ENCODE measurements at places on chromosomes 1 and 21. TPM values are rescaled to one million over a fixed set of nuclear protein-coding genes. Genes with fewer than 3 reads are reported as not detected.

DNA sequence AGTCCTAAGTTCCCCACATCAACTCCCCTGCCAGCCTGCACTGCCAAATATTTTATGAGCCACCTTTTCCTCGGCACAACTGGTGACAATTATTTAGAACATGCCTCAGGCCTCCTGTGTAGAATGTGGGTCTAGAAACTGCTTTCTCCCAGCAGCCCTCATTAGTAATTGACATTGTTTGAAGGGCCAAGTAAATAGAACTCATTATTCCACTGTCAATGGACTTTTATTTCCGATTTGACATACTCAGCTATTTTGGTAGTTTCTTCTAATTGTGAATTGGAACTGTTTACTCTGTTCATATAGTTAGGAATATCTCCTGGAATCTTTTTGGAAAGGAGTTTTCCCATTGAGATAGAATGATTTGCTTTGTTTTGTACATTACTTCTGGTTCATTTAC lies 168.8 kb upstream of the L1TD1 start:
- no peaks in the 10 kb centered on the region for H3K27me3 ChIP-seq
- no peaks in the 10 kb centered on the region for H3K4me1 ChIP-seq
- H3K36me3 ChIP-seq, result no peaks in the 10 kb centered on the region
- DNase-seq, result no peak
- H3K4me3 ChIP-seq, result no peak overlapping the region

Gene CRP
- 3.6 TPM for total RNA-seq

Gene FLG2
- not detected for total RNA-seq

DNA sequence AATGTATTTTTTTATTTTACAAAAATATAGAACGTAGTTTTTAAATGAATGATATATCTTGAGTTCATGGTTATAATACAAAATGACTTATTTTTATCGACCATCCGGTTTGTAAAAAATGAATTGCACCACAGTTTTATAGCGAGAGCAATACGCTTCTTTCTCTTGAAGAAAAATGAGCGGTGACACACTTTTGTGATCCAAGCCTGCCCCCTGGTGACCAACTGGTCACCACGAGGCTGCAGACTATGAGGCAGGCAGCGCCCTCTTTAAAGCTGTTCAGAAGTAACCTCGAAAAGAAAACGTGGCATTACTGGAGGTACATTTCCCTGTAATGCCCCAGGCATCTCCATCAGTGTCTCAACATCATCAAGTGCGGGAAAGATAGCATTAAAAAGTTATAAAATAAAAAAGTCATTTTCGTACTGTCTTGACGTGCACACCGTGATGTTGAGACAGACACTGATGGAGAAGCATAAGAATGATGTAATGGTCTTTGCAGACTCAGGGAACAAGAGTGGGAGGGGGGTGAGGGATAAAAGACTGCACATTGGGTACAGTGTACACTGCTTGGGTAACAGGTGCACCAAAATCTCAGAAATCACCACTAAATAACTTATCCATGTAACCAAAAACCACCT lies 734.2 kb upstream of the ADAMTS5 start:
- peaks cover 6% of the 10 kb centered on the region for H3K4me1 ChIP-seq
- no peaks in the 10 kb centered on the region for H3K27me3 ChIP-seq
- H3K27ac ChIP-seq, result no peak overlapping the region
- no peak overlapping the region for H3K4me3 ChIP-seq
- peak; percentile 77 for DNase-seq

Gene HSD17B7
- 50.6 TPM for total RNA-seq

Gene POLR3GL
- 11.5 TPM for total RNA-seq

Gene TMPRSS2
- total RNA-seq, result 13.1 TPM

DNA sequence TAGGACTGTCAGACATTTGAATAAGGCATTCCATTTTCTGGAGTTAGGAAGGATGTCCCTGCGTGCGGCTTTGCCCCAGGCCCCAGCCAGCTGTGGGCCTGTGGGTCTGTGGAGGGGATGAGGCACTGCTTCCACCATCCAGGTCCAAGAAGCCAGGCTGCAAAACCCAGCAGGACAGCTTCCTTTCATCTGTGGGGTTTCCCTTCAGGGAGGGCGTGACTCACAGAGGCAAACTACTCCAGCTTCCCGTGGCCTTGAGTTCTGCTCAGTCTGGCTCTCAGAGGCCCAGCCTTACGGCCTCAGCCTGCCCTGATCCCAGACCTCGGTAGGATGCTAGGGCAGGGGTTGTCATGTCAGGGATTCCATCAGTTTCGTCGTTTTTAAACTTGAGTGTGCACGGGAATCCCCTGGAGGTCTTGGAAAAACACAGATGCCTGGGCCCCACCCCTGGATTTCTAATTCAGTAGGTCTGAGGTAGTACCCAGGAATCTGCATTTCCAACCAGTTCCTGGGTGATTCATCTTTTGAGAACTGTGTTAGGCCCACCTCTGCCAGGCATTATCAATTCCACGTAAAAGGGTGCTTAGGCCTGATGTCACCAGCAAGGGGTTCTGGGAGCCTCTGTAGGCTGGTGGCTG lies 32.3 kb upstream of the TENT5C start:
- H3K36me3 ChIP-seq, result no peaks in the 10 kb centered on the region
- no peak overlapping the region for H3K4me3 ChIP-seq
- H3K27ac ChIP-seq, result no peak overlapping the region

Gene TSPAN2
- total RNA-seq, result 6.0 TPM

Gene LCE1F
- not detected for total RNA-seq

GRCh38 chr21:38661197-38661871 lies 144.4 kb upstream of the ETS2 start:
- H3K27me3 ChIP-seq, result peaks cover 91% of the 10 kb centered on the region
- H3K4me1 ChIP-seq, result peaks cover 9% of the 10 kb centered on the region
- no peak overlapping the region for H3K27ac ChIP-seq
- H3K36me3 ChIP-seq, result no peaks in the 10 kb centered on the region

DNA sequence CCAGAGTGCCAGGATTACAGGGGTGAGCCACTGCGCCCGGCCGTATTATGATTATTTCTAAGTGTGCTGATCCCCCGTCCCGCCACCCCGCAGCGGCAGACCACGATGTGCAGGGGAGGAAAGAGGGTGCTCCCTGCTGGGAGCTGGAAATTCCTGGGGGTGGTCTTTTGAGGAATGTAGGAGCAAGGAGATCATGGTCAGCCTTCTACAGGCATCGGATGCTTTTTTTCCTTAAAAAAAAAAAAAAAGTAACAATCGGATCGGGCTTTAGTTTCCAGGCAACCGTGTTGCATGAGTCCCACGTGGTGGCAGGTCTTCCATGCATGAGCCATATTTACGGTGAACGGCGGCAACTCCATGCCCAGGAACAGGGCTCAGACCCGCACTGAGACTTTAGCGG lies 74.2 kb upstream of the COX20 start:
- no peaks in the 10 kb centered on the region for H3K36me3 ChIP-seq
- peaks cover 9% of the 10 kb centered on the region for H3K27me3 ChIP-seq
- H3K27ac ChIP-seq, result no peak overlapping the region
- H3K4me3 ChIP-seq, result no peak overlapping the region
- DNase-seq, result no peak
- no peaks in the 10 kb centered on the region for H3K4me1 ChIP-seq

Gene KRTAP19-3
- not detected for total RNA-seq

- peak overlapping the region; percentile 61 for H3K27ac ChIP-seq
- H3K4me1 ChIP-seq, result peaks cover 17% of the 10 kb centered on the region
- peak overlapping the region; percentile 91 for H3K4me3 ChIP-seq
Measured at GRCh38 chr1:81802707-81803430, 2.1 kb downstream of the ADGRL2 start.

- H3K4me3 ChIP-seq, result no peak overlapping the region
- H3K27me3 ChIP-seq, result no peaks in the 10 kb centered on the region
- DNase-seq, result no peak
- no peak overlapping the region for H3K27ac ChIP-seq
- H3K36me3 ChIP-seq, result no peaks in the 10 kb centered on the region
Measured at GRCh38 chr1:100699744-100700143, 19.8 kb upstream of the VCAM1 start.

- peaks cover 71% of the 10 kb centered on the region for H3K4me1 ChIP-seq
- peaks cover 9% of the 10 kb centered on the region for H3K27me3 ChIP-seq
- no peak for DNase-seq
- peaks cover 5% of the 10 kb centered on the region for H3K36me3 ChIP-seq
- H3K4me3 ChIP-seq, result no peak overlapping the region
- no peak overlapping the region for H3K27ac ChIP-seq
Measured at GRCh38 chr1:46523496-46524353, 27.7 kb downstream of the KNCN start.

GRCh38 chr1:172071746-172072145 lies 230.4 kb downstream of the DNM3 start:
- H3K4me1 ChIP-seq, result peaks cover 8% of the 10 kb centered on the region
- DNase-seq, result no peak
- H3K27me3 ChIP-seq, result peaks cover 3% of the 10 kb centered on the region
- no peaks in the 10 kb centered on the region for H3K36me3 ChIP-seq
- no peak overlapping the region for H3K4me3 ChIP-seq

Gene GCSAML
- total RNA-seq, result not detected

DNA sequence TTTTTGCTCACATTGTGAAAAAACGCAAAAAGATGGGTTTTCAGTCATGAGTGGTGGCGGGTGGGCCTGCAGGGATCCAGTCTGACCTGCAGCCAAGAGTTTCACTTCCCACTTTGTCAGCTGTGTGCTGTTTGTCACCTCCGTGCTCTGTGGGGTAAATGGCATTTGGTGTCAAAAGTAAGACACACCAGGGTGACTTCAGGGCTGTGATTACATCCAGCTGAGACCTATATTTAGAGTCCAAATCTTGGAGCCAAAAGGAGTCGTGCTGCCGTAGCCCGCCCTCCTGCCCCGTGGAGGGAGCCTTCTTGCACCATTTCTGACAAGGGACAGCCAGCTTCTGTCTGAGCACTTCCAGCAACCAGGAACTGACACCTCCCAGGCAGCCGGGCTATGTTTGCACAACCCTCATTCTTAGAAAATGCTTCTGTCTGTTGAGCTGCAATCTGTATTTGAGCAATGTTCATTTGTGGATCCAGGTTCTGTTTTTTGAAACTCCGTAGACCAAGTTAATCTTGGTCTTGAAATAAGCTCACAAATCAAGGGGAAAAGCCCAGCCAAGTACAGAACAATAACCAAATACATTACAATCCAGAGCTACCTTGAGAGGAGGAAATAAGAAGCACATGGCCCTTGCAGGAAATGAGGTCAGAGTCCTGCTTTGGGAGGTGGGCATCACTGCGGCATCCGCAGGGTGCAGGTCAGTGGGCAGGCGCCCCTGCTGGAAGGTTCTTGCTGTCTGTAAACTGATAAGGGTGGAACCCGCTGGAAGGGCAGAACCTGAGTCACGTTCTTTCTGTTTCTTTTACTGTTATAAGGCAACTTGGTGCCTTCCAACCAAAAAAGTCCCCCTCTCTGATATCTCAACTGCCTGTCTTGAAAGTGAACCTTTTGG lies 14.4 kb downstream of the ABCG1 start:
- peaks cover 8% of the 10 kb centered on the region for H3K4me1 ChIP-seq
- H3K36me3 ChIP-seq, result no peaks in the 10 kb centered on the region
- H3K27me3 ChIP-seq, result peaks cover 28% of the 10 kb centered on the region
- H3K4me3 ChIP-seq, result no peak overlapping the region

Gene LRRN2
- not detected for total RNA-seq

DNA sequence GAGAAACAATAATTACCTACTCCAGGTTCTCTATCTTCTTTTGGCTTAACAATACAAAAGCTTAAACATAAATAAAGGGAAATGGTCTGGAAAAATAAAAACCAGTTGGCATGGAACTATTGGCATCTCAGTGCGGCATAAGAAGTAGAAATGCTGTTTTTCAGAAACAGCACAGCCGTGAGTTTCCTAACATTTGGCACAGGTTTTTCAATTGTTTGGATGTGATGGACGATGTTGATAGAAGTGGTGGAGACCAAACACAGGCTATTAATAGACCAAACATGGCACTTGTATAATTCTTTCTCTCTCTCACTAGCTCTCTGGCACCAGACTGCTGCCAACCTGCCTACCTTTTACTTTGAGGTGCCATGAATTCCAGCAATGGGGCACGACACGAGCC lies 36.2 kb downstream of the KCNN3 start:
- no peaks in the 10 kb centered on the region for H3K36me3 ChIP-seq
- peaks cover 100% of the 10 kb centered on the region for H3K27me3 ChIP-seq
- no peak overlapping the region for H3K27ac ChIP-seq
- DNase-seq, result no peak

DNA sequence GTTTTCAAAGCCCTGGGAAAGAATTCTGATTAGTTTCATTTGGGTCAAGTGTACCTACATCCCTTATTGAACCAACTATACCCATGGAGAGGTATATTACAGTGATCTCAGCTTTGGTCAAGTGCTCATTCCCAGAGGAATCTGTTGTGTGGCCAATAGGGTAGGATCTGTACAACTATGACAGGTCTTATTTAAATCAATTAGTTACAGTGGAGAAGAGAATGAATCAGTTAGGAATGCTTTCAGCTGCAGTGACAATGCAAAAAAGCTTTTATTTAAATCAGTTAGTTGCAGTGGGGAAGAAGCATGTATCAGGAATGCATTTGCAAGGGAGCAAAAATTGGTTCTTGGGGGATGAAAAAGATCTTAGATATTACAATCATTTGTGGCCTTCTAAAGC lies 119.0 kb downstream of the FGGY start:
- H3K27ac ChIP-seq, result no peak overlapping the region
- no peaks in the 10 kb centered on the region for H3K4me1 ChIP-seq
- H3K4me3 ChIP-seq, result no peak overlapping the region
- H3K27me3 ChIP-seq, result no peaks in the 10 kb centered on the region
- no peaks in the 10 kb centered on the region for H3K36me3 ChIP-seq

Gene INAVA
- total RNA-seq, result 175 TPM

- H3K4me3 ChIP-seq, result no peak overlapping the region
- H3K27ac ChIP-seq, result no peak overlapping the region
- peaks cover 53% of the 10 kb centered on the region for H3K4me1 ChIP-seq
Measured at GRCh38 chr1:228827019-228827418, 91.7 kb downstream of the RHOU start.

DNA sequence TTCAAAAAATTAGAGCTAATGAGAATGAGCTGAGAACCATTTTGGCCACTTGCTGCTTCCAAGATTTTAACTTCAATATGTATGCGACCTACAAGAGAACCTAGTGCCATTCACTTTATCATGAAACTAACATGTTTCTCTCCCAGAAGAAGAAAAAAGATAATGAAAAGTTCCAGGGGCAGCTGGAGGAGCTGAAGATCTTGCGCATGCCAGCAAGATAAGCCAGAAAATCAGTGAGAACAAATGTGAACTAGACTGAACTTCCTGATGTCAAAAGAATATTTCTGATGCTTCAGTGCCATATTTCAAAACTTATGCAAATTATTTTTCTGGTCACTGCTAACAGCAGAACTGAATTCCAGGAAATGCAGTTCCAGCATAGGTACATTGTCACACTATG lies 1265.1 kb downstream of the BRINP3 start:
- no peaks in the 10 kb centered on the region for H3K36me3 ChIP-seq
- no peak for DNase-seq
- H3K4me3 ChIP-seq, result no peak overlapping the region
- H3K27me3 ChIP-seq, result no peaks in the 10 kb centered on the region
- H3K4me1 ChIP-seq, result no peaks in the 10 kb centered on the region

- H3K36me3 ChIP-seq, result peaks cover 8% of the 10 kb centered on the region
- no peaks in the 10 kb centered on the region for H3K27me3 ChIP-seq
- peak overlapping the region; percentile 90 for H3K27ac ChIP-seq
- peak overlapping the region; percentile 40 for H3K4me3 ChIP-seq
- H3K4me1 ChIP-seq, result peaks cover 46% of the 10 kb centered on the region
- DNase-seq, result peak; percentile 45
Measured at GRCh38 chr1:85822696-85823095, 114.5 kb upstream of the ZNHIT6 start.

Gene SEC16B
- 4.2 TPM for total RNA-seq

Gene CLEC20A
- total RNA-seq, result not detected

Gene IL10RB
- 18.2 TPM for total RNA-seq

Measured in Calu3 (cell line).